Activated T-cell treated with anti-CD3 and anti-CD28 coated beads for 1 hour (primary cell): ENCODE measurements at places on chromosomes 3 and 15.

DNA sequence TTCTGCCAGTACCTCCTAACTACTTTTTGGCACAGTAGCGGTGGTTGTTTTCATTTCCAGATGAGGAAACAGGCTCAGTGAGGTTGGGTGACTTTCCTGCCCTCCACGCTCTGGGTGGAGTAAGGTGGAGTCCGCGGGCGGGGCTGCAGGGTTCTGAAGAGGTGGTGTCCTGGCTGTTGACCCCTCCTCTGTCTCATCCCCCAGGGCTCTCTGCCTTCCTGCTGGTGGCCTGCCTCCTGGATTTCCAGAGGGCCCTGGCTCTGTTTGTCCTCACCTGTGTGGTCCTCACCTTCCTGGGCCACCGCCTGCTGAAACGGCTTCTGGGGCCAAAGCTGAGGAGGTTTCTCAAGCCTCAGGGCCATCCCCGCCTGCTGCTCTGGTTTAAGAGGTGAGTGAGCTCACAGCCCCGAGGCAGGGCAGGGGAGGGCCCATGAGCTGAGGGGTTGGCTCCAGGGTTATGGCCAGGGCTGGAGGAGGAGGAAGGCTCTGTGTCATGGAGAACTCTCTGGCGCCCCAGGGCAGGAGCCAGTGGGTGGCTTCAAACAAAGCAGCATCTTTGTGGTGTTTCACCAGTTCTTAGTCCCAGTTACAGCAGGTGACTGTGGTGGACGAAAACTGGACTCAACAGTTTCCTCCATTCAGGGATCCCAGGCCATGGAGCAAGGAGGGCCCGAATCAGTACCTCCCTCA, 10.4 kb downstream of the SLC28A1 start:
- DNase-seq: no peak

DNA sequence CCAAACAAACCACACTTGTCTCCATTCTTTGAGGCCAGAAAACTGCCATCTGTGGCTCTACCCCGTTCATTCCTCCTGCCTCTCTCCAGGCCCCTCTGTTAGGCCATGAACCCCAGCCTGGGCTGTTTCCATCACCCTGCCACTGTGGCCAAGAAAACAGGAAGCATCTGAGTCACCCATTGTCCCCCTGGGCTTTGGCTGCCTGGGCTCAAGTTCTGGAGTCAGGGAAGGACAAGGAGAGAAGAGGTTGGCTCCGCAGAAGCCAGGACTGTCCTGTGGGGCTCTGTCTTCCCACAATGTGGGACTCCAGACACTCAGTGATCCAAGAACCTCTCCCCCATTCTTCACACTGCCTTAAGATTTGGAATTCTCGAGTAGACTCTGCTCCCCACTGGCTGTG, 14.8 kb upstream of the LCTL start:
- DNase-seq: no peak

GRCh38 chr3:9600597-9600996, 47.0 kb upstream of the LHFPL4 start:
- no peak for DNase-seq

- peak; percentile 64 for DNase-seq
These were observed at the start of gene LYSMD2 for GRCh38 chr15:51737522-51738305. Gene LYSMD2 (minus strand): TSS chr15:51737655. CDS start chr15:51737622, 33 bp downstream.

- DNase-seq: no peak
These were observed 321.6 kb upstream of the DNAJC19 start for GRCh38 chr3:181311186-181311585.

DNA sequence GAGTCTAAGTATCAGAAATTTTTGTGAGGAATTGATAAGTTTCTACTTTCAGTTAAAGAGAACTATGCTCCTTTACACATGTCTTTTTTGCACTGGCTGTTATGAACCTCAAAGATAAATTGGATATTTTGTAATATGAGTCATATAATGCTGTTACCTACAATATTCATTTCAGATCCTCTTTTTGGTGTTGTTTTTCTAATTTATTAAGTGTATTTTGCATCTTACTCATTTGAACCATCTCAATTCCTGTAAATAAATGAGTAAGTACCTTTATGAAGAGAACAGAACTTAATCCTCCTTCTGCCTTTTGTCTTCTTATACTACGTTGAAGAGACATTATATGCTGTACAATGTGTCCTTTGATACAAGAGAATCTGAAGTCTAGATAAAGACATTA, 74.4 kb downstream of the ZIC1 start:
- no peak for DNase-seq

GRCh38 chr3:26291840-26292239, 330.7 kb upstream of the LRRC3B start:
- no peak for DNase-seq

GRCh38 chr3:133474251-133474801, 74.5 kb downstream of the BFSP2 start:
- no peak for DNase-seq

GRCh38 chr3:50533316-50533715, 29.9 kb upstream of the CACNA2D2 start:
- no peak for DNase-seq

- DNase-seq: no peak
These were observed 33.9 kb downstream of the IQSEC1 start for GRCh38 chr3:13039213-13039896.

GRCh38 chr15:79878078-79878705, 18.6 kb downstream of the MTHFS start:
- DNase-seq: no peak
